GM03348 (cell line): ENCODE measurements at places on chromosomes 4 and X.

DNA sequence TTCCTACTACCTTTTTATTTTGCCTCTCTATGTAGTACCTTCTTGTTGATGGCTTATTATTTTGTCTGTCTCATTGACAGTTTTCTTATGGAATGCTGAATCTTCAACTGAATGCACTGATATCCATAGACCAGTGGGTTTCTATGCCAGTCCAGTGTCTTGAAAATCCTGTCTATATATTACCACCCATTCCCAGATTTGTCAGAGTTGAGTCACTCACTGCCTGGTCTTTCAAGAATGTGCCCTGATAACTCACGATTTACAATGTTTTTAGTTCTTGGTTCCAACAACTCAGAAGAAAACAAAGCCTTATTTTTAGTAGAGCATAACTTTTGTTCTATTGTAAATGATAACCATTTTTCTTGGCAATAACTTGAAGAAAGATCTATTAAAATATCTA is 606.0 kb upstream of the PITX2 start:
- DNase-seq = peak; percentile 28

DNA sequence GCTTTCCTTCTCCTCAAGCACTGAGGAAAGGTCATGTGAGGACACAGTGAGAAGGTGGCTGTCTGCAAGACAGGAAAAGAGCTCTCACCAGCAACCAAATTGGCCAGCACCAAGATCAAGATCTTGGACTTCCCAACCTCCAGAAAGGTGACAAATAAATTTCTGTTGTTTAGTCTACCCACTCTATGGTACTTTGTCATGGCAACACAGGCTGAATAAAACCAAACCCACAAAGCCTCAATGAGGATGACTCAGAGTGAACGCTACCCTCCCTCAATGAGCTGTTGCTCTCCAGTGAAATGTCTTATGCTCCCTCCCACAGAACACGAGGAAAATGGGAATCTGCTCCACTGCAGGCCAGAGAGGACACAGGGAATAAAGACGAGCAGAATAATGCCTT is 244.1 kb downstream of the RAB28 start:
- DNase-seq = no peak

DNA sequence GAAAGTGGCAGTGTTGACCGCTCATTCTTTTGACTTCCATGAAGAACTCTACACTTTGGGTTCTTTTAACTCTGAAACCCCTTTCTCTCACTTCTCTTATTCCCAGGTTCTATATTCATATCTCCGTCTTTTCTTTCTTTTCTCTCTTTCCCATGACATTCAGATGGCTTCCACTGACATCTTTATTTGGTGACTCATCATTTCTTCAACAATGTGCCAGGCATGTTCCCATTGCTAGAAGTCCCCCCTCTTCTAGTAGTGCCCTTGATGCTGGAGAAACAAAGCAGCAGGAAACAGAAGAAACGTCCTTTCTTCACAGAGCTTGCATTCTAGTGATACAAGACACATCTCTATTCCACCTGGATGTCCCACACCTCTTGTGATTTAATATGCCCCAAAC is 33.3 kb downstream of the PKD2 start:
- DNase-seq = no peak

DNA sequence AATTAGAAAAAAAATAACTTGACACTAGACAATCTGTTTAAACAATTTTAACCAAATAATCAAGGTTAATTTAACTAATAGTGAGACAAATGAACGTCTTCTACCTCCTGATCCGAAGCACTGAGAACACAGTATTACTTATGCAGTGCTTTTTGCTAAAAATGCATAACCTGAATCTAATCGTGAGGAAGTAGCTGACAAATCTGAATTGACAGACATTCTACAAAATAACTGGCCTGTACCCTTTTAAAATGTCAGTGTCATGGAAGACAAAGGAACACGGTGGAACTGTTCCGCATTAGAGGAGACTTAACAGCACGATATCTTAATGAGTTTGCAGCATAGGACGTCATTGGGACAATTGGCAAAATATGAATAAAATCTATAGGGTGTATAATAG is 631.2 kb upstream of the ZFP42 start:
- DNase-seq = no peak

- no peak for DNase-seq
Observed at GRCh38 chrX:45309096-45309495, 108.4 kb upstream of the DIPK2B start.

GRCh38 chrX:46757052-46757451 is 1.9 kb downstream of the SLC9A7 start:
- no peak for DNase-seq
